ENCODE measurements at places on chromosomes 6 and 20.

DNA sequence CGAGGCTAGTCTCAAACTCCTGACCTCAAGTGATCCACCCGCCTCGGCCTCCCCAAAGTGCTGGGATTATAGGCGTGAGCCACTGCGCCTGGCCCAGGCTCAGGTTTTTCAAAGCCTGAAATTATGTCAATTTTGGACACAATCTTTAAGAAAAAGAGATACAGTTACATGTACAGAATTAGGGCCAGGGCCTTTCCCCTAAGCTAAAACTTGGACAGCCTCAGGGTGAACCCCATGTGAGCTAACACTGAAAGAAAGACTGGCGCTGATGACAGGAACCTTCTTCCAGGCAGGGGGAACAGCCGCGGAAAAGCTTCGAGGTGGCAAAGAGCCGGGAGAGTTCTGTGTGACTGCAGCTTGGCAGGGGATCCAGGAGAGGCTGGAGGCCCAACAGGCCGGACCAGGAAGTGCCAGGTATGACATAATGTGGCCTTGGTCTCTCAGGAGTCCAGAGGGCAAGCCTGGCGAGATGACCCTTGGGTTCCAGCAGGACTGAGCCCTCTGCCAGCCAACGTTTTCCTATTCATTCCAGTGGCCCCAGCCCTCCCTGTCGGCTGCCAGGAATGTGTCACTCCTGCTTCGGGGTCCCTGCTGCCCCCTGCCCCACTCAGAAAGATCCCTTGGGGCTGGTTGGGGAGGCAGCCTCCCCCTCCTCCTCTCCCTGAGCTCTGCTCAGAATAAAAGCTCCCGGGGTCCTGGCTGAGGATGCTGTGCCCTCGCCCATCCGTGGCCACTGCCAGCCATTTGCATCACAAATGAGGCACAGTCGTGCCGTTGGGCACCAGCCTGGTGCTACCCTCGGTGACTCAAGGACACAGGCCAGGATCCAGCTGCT is 37.3 kb downstream of the RBM38 start:
- no peak for DNase-seq

DNA sequence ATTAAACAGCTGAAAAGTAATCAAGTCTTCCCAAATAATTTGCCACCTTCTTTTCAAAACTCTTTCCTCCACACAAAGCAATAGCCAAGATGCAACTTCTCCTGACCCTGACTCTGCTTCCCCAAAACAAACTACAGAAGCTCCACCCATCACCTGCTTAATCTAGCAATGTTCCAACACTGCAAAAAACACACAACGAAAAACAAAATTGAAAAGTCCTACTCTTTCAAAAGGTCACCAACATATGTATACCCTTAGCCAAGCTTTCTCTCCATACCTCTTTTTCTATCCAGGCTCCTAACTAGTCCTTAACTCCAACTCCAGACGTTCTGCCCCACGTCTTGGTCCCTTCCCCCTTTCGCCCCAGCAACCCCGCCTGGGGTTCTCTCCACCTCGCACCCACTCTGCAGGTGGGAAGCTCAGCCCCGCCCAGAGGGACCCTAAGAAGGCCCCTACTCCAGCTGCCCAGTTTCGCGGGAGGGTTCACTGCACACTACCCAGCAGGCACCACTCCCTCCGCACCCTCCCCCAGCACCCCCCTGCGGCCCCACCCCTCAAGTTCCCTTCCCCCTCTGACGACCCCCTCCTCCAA is 717 bp downstream of the CSNK2A1 start:
- peak; percentile 27 for DNase-seq

DNA sequence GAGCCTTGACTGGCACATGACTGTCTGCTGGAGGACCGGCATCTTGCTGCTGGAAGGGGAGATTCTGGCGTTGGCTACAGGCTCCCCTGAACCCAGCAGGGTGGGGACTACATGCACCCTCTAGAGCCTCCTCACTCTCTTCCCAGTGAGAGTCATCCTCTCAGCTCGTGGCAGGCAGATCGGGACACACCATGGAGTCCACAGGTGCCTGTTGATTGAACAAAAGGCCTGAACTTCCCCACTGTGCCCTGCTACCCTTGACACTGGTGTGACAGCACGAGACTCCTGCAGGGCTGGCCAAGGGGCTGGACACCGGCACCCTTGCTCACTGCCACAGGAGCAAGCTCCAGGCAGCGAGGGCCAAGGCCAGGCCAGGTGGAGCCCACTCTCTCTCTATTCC is 8.2 kb downstream of the FRMD1 start:
- DNase-seq = no peak

DNA sequence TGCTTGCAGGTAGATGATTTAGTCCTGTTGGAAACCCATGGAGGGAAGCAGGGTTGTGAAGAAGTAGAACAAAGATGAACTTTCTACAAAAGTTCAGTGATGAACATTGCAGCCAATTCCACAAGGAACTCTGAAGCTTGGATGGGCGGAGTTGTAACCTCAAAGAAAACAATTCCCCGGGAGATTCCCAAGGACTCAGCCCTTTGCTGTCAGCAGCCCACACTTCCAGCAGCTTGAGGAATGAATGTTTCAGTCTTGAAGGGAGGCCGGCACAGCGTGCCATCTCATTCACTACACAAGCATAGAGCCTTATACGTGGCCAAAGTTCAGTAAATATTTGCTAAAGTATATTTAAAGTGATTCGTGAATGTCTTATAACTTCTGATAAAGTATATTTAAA is 269.4 kb downstream of the NKAIN2 start:
- no peak for DNase-seq

- DNase-seq = no peak
Measured at GRCh38 chr6:152263582-152263981, 373.6 kb downstream of the SYNE1 start.

DNA sequence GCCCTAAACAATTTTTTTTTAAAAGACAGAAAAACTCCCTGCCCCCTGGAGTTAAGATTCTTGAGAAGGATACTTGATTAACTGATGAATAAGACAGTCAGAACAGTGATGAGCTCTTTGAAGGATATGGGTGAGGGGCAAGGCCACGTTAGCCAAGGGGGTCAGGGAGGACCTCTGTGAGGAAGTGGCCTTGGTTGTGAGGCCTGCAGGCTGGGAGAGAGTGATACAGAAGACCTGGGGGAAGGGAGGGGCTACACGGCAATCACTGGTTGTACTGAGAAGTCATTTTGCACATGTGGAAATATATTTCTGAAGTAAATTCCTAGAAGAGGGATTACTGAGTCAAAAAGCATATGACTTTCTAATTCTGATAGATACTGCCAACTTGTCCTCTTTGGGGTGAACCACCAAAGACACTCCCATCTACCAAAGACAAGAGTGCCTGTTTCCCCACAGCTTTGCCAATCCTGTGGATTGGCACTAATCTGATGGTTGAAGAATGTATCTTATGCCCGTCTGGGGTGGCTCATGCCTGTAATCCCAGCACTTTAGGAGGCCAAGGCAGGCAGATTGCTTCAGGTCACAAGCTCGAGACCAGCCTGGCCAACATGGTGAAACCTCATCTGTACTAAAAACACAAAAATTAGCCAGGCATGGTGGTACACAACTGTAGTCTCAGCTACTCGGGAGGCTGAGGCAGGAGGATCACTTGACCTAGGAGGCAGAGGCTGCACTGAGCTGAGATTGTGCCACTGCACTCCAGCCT is 22.3 kb upstream of the BCAS4 start:
- no peak for DNase-seq

DNA sequence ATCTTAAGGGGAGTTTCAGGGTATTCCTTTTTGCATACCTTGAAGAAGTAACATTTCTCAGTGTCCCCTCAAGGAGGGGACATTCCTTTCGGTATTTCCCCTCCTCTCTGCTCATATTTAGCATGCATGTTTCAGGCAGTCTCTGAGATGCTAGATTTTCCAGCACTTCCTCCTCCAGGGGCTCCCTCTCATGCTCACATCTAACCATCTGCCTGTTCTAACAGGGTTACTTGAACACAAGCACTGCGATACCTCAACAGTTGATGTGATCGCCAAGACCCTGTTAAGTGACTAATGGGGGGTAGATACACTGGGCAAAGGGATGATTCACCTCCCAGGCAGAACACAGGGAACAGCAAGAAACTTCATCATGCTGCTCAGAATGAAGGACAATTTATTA is 12.9 kb upstream of the MCM3 start:
- DNase-seq = no peak

DNA sequence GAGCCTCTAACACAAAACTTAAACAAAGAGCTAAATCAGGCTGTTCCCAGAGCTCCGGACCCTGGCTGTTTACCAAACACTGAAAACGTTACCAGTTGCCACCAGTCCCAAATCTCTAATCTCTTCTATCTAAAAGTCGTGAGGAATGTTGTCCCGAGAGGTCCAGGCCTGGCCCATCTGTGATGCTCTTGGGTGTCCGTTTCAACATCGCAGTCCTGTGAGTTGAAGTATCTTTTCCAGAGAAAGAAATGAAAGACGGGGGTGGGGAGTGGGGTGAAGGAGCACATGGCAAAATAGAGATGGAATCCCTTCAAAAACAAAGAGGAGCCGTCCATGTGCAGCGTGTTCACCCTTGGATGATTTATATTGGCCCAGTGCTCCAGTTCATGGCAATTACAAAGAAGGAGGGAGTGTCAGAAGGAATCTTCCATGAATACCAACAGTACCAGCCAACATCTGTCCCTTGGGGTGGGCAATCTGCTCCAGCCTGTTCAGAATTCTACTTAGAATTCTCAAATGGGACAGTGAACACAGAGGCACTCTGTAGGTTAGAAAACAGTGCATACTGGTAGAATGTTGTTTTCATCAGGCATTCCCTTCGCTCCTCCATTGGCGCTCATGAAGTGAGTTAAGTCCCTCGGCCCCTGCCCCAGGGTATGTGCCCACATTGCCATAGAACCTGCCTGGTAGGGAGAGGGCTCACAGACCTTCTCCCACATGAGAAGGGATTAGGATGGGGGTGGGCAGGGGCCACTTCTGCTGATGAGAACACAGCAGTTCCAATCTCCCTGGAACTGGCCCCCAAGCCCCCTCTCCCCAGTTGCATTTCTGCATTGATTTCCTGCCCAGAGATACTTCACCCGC is 112.1 kb downstream of the LY86 start:
- DNase-seq = no peak

DNA sequence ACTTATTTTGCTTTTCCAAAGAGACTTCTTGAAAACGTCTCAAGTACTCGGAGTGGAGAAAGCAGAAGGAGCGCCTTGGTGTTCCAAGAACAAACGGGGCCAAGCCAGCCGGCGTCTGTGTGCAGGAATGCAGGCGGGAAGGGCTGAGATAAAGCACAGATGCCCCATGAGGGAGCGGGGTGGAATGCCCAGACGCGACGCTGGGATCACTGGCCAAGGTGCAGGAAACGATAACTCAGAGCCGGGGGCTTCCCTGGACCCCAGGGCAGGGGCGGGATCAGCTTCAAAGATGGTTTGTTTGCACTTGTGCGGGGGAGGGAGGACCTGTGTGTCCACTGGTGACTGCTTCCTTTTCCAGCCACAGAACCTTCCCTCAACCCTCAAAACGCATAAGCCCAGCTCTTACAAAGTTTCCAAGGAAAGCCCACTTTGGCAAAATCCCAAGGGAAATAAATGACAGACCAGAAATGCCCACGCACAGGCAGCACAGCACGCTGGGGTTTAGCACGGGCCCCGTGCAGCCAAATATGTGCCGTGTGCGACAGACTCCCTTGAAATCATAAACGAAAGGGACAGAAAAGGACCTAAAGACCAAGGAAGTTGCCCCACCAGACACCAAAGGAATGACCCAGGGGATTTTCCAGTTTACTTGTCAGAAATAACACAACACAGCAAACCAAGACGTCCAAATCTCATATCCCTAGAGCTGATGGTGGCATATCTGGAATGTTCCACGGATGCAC is 113.9 kb downstream of the NFATC2 start:
- DNase-seq = no peak

- DNase-seq = peak; percentile 22
Measured at GRCh38 chr6:169752074-169752623, 727 bp downstream of the ERMARD start.

DNA sequence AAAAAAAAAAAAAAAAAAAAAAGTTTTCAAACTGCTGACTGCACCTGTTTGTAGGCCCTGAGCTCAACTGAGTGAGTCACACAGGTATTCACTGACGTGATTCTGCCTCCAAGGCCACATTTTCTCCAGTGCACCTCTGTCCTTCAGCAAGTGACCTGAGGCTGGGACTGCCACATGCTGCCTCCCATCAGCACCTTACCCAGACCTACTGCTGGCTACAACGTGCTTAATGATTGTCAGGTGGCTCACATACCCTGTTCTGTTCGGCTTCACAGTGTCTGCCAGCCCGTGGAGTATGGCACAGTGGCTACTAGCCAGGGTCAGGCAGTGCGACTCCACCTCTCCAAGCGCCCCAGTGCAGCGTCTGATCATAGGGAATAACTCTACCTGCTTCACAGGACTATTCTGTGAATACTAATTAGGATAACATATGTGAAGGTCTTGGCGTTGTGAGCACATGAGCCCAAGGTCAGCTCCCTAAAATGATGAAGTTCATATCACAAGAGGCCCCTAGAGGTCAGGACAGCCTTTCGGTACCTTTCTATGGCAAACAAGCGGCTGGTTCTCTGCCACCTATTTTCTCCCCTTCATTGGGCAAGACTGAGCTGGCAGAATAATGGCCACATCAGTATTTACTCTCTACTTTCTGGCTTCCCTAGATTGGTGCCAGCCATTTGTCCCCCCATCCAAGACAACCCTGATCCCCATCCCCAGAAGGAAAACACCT is 28.1 kb downstream of the RIPOR3 start:
- no peak for DNase-seq

DNA sequence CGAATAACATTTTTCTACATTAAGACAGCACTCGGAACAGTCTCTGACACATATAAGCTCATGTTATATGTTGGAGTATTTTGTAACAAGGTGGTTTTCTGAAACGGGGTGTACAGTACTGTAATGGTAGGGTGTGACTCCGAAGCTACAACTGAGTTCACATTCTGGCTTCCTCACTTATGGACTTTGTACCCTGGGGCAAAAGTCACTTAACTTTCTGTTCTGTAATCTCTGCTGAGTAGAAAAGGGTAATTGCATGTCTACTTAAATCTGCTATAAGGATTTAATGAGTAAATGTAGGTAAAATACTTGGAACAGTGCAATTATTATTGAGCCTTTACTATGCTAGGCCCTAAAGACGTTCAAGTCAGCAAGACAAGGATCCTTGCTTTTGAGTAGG is 4.7 kb upstream of the LTV1 start:
- no peak for DNase-seq

- no peak for DNase-seq
Measured at GRCh38 chr6:8481727-8482126, 46.4 kb upstream of the SLC35B3 start.

GRCh38 chr20:14915356-14915755 is 577.9 kb upstream of the FLRT3 start:
- DNase-seq = no peak

GRCh38 chr6:108771421-108771820 is 76.8 kb upstream of the ARMC2 start:
- DNase-seq = no peak

DNA sequence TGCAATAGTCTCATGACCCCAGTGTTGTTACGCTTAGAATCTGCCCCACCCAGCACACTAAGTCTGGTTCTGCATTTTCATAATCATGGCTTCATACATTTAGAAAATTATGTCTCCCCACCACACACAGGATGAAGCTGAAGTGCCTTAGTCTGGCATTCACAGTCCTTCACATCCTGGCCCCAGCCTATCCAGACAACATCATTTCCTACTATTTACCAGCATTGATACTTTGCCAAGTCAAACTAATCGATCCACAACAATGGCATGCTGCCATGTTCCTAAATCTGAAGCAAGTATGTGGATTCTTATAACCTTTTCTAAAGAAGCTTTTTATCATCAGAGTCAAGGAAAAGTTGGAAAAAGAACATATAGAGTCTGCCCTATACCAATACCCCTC is 132.4 kb upstream of the FBXL4 start:
- DNase-seq = no peak
